NCI-H2081 treated with DMSO at 0.1 percent for 48 hours (cell line): ENCODE measurements at places on chromosomes 1 and 21.

GRCh38 chr1:36988741-36989193 is 45.5 kb downstream of the GRIK3 start:
- DNase-seq = no peak

GRCh38 chr1:229117664-229118300 is 153.1 kb upstream of the RAB4A start:
- DNase-seq = no peak

GRCh38 chr21:35348686-35349085 is 299.6 kb upstream of the RUNX1 start:
- DNase-seq = no peak

- DNase-seq = no peak
Observed at GRCh38 chr1:44208226-44208625, 5.0 kb upstream of the DMAP1 start.

- no peak for DNase-seq
Observed at GRCh38 chr1:219161371-219161770, 12.3 kb upstream of the LYPLAL1 start.

GRCh38 chr1:212247988-212248387 is 37.2 kb upstream of the PPP2R5A start:
- no peak for DNase-seq

DNA sequence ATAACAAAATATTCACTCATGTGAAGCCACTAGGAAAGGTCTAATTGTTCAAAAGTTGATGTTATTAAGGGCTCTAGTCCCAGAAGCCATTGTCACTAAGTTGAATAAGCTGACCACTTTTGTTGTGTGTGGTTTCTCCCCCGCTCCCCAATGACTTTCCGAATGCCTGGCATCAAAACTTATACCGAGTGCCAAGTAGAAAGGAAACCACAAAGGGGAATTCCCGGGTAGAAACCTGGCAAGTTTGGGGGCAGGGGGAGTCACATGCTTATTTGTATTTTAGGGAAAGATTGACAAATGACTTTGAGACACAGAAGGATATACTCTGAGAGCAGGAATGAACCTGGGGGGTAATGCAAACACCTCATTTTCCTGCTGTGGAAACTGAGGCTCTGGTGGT is 154.1 kb downstream of the TGFBR3 start:
- no peak for DNase-seq

DNA sequence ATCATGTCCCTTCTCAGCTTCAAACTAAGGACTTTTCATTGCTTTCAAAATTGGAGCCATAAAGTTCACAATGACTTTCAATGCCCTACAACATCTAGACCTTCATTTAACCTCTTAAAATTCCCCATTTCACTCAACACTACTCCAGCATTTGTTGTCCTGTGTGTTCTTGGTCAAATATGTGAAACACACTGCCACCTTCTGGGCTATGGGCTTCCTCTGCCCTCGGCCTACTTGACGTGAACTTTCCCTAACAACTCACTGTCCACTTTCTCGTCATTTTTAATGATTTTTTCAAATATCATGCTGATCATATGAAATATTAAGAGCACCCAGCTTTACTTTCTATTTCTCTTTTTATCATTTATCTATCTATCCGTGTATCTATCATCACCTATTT is 2018.4 kb downstream of the NCAM2 start:
- DNase-seq = no peak

DNA sequence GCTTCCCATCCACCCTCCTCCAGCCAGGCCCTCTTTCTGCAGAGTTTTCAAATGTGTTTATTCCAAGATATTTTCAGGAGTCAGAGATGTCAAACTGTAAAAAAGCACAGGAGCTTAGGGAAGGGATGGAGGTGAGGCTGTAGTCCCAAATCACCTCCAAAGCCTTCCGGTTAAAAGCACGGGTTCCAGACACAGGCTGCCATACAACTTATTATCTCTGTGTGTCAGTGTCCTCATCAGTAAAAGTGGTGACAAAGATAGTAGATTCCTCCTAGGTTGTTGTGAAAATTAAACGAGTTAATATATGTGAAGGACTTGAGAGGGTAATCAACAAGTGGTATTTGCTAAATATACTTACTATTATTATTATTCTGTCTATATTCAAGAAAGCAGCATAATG is 15.1 kb downstream of the S100A7A start:
- DNase-seq = no peak

DNA sequence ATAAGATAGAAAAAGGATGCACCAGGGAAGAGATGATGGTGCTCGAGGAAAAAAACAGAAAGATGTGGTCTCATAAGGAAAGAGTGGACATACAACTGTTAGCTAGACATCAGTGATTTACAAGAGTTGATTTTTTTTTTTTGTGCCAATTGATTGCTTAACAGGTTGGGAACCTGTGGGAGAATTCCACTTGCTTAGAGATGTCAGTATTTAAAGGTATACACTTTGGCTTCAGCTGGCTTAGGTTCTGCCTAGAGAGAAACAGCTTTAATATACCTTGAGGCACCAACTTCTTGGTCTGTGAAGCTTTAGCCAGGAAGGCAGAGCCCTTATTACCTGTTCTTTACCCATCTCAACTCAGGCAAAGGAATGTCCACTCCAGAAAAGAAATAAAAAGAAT is 303.8 kb downstream of the PAPPA2 start:
- no peak for DNase-seq

- no peak for DNase-seq
Observed at GRCh38 chr1:118589238-118589846, 398.8 kb downstream of the TBX15 start.

DNA sequence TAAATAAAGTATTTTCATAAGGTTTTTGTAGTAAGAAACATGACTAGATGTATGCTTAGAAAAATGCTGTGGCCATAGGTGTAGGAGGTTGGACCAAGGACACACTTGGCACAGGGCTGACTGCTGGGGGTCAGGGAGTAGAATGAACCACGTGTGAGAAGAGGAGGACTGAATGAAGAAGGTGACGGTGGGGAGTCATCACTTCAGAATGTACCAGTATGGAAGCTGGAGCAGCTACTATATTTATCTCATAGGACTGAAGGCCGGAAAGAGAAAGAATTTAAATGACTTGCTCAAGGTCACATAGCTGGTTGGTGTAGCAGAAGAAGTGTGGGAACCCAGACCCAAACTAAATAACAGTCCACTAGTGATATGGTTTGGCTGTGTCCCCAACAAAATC is 79.8 kb upstream of the HAO2 start:
- DNase-seq = no peak

GRCh38 chr1:214418391-214418790 is 133.0 kb downstream of the PTPN14 start:
- DNase-seq = no peak

DNA sequence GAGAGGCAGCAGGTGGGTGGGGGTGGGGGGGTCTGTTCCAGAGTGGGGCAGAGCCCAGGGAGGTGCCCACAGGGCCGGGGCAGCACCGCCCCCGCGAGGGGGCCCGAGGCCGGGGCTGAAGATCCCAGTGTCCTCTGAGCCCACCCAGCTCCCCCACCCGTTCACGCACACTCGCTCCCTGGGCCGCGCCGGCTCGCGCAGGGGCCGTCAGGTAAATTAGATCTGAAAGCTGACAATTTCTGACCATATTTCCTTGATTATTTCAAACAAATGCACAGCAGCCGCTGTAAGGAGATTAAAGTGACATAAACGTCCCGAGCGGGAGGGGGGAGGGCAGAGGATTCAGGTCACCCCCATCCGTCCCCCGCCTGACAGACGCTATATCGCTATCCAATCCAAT is 118.0 kb downstream of the CASZ1 start:
- DNase-seq = no peak

GRCh38 chr1:25856856-25857255 is 2.4 kb downstream of the AUNIP start:
- no peak for DNase-seq

DNA sequence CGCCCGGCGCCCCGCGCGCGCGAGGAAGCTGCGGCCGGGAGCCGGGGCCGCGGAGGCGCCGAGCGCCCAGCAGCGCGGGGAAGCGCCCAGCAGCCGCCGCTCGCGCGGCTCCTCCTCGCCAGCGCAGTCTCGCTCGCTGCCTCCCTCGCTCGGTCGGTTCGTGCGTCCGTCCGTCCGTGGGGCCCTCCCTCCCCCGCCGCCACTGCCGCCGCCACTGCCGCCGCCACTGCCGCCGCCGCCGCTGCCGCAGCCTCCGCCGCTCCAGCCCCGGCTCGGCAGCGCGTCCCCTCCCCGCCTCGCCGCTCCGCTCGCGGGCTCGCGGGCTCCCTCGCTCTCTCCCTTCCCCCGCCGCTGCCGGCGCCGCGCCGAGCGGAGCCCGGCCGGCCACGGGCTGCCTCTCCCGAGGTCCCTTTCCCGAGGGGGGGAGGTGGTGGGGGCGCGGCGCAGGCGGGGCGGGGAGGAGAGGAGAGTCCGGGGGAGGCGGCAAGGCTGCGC is at the start of gene KCND3:
TSS of gene KCND3 (minus strand) at position 138 of the 495 bp plus-strand sequence.
- DNase-seq = no peak

DNA sequence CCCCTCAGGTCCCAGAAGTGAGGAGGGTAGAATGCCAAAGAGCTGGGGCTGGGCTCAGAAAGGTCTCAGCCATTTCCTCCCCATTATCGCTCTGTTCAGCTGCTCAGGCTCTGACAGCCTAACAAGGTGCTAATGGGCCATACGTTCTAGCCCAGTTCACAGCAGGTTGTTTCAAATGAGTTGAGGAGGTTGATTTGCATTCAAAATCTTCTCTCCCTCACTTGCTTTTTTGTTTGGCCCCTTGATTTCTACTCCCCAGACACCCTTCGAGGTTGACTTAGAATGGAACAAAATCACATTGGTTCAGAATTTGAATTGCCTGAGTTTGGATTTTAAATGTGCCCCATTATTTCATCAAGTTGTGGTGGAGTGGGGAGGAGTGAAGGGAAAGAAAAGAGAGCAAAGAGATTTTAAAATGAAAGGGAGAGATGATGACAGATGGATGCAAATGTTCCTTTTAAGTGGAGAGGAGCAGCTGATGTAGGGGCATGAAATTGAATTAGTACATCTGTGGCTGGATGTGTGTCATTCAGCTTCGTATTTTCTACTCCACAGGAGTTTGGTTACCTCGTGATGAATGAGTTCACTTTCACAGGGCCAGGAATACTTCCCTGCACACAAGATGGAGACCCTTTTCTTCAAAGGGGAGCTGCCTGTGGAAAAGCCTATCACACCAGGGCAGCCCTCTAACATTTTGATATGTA is 425.8 kb upstream of the CAMK1G start:
- no peak for DNase-seq

GRCh38 chr1:184193451-184193850 is 141.9 kb downstream of the TSEN15 start:
- DNase-seq = no peak

DNA sequence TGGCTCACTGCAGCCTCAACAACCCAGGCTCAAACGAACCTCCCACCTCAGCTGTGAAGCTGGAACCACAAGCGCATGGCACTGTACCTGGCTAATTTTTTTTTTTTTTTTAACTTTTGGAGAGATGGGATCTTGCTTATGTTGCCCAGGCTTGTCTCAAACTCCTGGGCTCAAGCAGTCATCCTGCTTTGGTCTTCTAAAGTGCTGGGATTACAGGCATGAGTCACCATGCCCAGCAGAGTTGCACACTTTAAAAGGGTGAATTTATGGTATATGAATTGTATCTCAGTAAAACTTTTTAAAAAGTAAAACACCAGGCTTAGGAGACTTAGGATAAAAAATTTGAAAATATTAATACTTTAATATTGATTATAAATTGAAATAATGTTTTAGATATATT is 99.1 kb downstream of the CLEC20A start:
- DNase-seq = no peak

- no peak for DNase-seq
Observed at GRCh38 chr1:116827607-116828105, 73.4 kb downstream of the CD2 start.

DNA sequence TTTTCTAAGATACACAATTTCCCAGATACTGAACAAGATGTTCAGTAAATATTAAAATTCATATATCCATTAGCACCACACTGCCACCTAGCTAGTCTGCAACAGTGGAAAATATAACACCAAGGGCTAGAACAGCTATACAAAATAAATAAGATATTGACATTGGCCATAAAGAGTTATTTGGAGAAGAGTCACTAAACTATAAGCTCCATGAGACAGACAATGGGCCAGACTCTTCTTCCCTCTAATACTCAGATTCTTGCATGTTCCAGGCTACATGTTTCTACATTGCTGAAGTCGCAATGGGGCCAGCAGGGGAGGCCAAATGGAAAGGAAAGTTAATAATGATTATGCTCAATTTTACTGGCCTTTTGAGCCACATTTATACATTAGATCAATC is 21.5 kb downstream of the SPATA6 start:
- no peak for DNase-seq

DNA sequence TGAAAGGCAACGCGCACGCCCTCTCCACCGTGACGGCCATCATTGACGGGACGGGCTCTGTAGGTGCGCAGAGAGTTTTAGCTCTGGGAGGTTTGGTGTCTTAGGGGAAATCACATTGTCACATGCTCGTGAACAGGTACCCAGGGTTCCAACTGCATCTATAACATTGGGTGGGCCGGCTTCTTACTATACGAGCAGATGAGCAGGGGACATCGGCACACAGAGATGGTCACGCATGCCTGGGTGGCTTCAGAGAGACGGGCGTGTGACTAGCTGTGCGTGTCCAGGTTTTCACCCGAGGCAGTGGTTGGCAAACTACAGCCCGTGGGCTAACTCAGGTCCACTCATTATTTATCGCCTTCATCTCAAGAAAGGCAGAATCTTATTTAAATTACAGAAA is 54.7 kb downstream of the SLC37A1 start:
- no peak for DNase-seq

- DNase-seq = no peak
Observed at GRCh38 chr1:58422436-58422835, 124.1 kb downstream of the OMA1 start.

DNA sequence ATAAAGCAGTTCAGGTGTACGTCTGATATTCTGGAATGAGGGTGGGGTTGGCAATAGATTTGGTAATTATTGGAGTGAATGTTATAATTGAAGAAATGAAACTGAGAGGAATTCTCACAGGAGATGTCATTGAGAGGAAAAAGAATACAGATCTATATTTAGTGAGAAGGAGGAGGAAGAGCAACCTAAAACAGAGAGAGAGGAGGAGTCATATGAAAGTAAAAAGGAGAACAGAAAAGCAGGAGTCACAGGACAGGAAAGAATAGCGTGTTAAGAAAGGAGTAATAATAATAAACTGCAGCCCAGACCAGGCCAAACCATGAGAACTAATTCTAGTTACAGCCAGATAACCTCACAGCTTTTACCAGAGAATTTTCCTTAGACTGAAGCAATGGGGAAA is 62.7 kb upstream of the MROH9 start:
- no peak for DNase-seq

DNA sequence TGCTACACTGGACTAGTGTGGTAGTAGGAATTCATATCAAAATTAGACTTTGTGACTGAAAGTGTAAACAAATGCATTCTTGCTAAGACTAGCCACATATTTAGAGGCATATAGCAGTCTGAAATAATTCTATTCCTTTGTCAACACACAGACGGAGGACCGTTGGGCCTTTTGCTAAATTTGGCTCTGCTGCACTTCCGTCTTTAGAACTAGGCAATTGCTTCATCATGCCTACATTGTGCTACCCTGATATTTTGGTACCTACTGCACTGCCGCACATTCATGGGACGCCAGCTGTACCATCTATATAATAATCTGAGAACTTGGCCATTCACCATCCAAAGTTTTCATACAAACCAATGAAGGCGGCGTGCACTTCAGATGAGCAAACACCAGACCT is 346.8 kb downstream of the KIF26B start:
- DNase-seq = no peak
